ENCODE measurements at places on chromosomes 2 and 18.

- no peak for DNase-seq
Observed at GRCh38 chr18:63290821-63291200, 28.8 kb downstream of the BCL2 start.

- DNase-seq = no peak
Observed at GRCh38 chr2:138670734-138671133, 109.5 kb downstream of the NXPH2 start.

- no peak for DNase-seq
Observed at GRCh38 chr2:157905092-157905491, 29.0 kb upstream of the ACVR1 start.

DNA sequence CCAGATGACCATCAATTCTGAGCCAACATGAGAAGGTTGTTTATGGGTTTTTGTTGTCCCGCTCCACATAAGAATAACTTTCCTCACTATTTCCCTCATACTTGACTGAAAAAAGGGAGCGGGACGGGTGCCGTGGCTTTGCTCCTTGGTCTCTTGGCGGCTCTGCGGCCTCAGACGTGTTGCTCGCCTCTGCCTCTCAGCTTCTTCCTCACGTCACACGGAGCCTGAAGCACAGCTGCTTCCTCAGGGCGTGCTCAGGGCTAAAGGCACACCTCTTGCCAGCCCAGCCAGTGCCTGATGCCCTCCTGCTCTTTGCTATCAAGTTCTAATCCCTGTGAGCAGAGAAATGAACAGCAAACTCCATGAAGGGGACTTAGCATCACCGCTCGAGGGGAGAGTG is 17.9 kb upstream of the ID2 start:
- no peak for DNase-seq

- DNase-seq = no peak
Observed at GRCh38 chr2:101801496-101801895, 104.0 kb downstream of the MAP4K4 start.

Measured in AG08396 (cell line).